ENCODE measurements at places on chromosomes 6 and 20.

GRCh38 chr6:52995913-52996645 is 995 bp upstream of the GSTA4 start:
- peak; percentile 17 for DNase-seq

GRCh38 chr6:158634695-158635426 is 9.7 kb downstream of the DYNLT1 start:
- DNase-seq: no peak

DNA sequence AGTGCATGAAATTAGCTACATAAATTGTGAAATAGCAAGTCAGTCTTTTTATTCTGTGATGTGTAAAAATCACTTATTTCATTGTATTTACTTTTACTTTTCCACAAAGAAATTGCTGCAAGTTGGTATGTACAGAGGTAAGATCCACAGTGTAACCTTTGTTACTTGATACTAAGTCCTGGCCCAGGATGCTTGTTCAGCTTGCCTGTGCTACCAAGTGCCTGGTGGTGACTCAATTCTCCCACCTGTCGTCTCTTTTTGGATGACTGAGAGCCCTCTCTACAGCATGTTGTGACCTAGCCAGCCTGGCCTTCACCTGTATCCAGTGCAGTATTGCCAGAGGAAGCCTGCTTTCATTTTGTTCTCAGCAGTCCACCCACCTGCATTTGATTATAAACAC is 54.9 kb downstream of the ANKRD6 start:
- peak; percentile 67 for DNase-seq

- DNase-seq: no peak
Measured at GRCh38 chr20:35595901-35596300, 19.7 kb upstream of the SPAG4 start.

DNA sequence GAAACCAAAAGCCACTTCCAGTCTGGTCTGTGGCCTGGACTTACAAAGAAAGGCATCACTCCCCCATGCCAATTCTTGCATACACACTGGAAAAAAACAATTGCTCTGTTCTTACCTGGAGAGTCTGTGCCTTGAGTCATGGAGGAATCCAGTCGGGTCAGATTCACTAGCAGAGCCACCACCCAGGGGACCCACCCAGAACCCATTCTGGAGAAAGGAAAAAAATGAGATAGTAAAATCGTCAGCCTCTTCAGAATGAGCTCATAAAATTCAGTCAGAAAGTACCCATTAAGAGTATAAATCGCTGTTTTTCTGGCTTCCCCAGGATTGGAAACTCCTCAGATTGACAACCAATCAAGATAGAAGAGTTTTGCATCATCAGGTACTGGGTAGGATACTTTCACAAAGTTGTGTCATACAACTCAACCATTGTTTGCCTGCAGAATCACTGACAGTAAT is at the start of gene HLA-DOB:
HLA-DOB (minus strand) TSS at position 257 of the 459 bp plus-strand sequence; CDS start at position 206, 51 bp downstream.
- DNase-seq: no peak

- DNase-seq: no peak
Measured at GRCh38 chr6:79249136-79249535, 14.7 kb upstream of the HMGN3 start.

DNA sequence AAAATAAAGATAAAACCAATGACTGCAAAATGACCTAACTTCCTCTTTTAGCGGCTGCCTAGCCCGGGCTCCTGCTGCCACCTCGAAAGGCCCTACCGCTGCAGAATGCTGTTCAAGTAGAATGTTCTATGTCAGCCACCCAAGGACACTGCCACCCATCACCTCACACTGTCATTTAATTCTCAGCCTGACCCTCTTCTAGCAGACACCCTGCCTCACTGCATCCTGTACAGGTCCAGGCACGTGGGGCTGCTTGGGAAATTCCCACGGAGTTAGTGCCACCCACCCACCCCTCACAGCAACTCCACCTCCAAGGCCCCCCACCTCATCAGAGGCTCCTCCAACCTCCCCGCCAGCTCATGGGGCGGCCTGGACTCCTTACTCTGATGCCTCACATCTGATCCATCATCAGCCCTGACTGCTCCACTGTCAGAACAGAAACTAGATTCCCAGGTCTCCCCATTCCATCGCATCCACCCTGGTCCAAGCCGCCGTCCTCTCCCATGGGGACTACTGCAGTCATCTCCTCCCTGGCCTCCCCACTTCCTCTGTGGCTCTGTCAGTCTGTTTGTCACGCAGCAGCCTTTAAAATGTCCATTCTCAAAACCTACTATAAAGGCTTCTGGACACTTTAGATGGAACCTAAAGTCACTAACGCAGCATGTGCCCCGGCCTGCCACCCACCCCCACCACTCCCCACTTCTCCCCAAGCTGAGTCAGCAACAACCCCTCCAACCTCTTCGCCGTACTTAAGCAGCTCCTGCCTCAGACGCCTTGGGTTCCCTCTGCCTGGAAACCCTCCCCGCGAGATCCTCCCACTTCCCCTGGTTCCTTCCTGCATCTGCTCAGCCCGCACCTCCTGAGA is 17.0 kb downstream of the NFATC2 start:
- DNase-seq: no peak

DNA sequence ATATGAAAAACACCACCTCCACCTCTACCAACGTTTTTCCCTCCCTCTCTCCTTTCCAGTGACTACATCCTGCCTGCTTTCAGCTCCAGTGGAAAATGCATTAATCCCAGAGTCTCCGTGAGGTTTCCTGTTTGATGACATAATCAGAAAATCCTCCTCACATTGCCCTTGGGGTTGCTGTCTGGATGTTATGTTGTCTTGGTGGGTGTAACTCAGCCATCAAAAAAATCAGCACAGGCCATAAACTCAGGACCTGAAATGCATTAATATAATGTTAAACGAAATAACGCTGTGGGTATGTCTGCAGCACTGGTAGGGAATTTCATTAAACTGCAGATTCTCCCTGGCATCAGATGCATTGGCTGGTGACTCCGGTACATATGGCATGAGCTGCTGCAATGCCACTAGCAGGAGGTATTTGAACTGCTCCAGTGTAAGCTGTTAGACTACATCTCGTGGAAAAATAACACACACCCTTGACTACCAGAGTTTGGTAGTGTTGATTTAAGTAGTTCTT is 297.8 kb downstream of the PRL start:
- no peak for DNase-seq

DNA sequence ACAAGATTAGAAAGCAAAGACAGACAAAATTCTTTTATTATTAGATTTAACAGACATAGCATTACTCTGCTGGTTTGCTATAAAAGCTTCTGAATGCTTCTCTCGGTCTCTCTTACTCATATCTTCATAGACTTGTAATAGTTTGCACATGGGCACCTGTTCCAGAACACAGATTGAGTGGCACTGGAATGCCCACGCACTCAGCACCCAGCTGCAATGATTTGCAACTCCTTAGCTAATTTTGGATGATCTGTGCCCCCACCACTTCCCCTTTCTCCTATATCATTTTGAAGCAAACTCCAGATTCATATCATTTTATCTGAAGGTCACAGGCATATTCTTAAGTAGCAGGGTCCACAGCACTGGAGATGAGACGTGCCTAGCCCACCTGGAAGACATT is 148.8 kb downstream of the CFAP61 start:
- no peak for DNase-seq

GRCh38 chr6:162940426-162940825 is 212.7 kb downstream of the PACRG start:
- DNase-seq: no peak

- DNase-seq: no peak
Measured at GRCh38 chr6:148328876-148329555, 13.6 kb upstream of the SASH1 start.

GRCh38 chr6:169998457-169998856 is 247.0 kb downstream of the ERMARD start:
- no peak for DNase-seq

- DNase-seq: no peak
Measured at GRCh38 chr6:35088281-35089215, 52.6 kb downstream of the TCP11 start.

- no peak for DNase-seq
Measured at GRCh38 chr6:43128926-43129325, 42.1 kb upstream of the SRF start.

DNA sequence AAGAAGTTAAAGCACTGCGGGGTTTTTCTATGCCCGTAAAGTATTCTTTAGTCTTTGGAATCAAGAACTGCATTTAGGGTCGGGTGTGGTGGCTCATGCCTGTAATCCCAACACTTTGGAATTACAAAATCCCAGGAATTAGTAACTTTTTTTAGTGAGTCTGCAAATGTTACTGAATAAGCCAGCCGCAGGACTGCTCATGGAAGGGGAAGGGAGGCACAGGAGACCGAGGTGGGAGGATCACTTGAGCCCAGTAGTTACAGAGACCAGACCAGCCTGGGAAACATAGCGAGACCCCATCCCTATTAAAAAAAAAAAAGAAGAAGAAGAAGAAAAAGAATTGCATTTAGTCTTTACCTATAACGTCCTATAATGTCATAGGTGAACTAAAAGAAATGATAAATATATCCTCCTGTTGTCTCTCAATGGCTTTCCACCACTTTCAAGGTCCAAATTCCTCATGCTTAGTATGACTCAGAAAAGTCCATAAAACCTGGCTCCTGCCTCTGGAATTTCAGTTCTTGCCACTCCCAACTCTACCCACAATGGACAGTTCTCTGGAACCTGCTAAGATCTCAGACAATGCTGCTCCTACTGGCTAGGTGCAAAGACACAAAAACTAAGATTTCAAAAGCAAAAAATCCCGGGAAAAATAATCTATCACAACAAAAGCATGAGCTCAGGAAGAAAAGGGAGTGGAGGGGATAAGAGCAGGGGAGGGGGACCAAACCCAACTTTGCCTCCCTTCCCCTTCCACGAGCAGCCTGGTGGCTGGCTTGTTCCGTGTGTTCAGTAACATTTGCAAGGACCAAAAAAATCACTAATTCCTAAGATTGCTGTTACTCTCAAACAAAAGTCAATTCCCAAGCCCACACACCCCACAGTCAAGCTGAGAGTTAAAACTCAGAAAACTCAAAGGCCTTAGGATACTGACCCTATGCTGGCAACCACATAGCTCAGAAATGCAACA is 39.0 kb downstream of the B4GALT5 start:
- DNase-seq: no peak

GRCh38 chr6:108080010-108080780 is 5.7 kb upstream of the OSTM1 start:
- DNase-seq: no peak

DNA sequence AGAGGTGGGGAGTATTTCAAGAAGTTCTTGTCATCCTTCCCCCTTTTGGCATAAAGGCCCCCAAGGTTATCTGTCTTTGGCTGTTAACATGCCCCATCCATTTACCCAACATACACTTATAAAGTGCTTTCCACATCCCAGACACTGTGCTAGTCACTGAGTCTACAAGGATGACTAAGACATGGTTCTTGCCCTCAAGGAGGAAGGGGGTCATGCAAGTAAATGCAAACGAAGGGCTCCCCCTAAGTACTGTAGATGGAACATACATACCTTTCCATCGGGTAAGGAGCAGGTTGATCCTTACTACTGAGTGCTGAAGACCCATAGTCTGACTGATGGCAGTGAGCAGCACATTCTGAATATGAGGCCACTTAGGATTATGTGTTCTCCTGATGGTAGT is 38.3 kb downstream of the HECA start:
- no peak for DNase-seq

DNA sequence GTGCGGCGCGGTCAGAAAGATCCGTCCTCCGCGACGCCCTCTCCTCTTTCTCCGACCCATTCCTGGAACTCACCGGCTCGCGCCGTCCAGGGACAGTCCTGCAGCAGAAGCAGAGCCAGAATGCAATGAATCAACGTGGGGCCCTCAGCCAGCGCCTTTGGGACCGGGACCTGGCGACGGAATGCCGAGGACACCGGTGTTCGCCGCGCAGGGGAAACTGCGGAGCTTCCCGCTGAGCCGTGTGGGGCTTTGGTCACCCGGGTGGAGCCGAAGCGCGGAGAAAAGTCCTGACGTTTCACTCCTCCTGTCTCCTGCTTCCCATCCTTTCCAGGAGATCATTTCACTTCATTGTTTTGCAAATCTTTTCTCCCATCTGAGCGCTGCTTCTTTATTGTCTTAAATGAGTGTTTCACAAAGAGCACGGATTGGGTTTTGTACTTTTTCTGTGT is 26.5 kb downstream of the ULBP1 start:
- DNase-seq: no peak

DNA sequence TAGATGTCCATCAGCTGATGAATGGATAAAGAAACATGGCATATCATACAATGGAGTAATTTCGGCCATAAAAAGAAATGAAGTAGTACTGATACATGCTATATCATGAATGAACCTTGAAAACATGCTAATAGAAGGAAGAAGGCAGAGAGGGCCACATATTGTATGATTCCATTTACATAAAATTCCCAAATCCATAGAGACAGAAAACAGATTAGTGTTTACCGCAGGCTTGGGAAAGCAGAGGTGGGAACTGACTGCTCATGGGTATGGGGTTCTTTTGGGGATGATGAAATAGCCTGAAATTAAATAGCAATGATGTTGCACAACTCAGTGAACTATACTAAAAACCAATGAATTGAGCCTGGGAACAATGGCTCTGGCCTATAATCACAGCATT is 58.3 kb downstream of the SERAC1 start:
- no peak for DNase-seq

- no peak for DNase-seq
Measured at GRCh38 chr6:81683912-81684311, 68.6 kb downstream of the TENT5A start.

Data from NCI-H2029 treated with DMSO at 0.1 percent for 48 hours (cell line).